ENCODE measurements at places on chromosomes 6 and 20.
A peak's percentile ranks its signal among the peaks of the same experiment; 100 is the strongest.

DNA sequence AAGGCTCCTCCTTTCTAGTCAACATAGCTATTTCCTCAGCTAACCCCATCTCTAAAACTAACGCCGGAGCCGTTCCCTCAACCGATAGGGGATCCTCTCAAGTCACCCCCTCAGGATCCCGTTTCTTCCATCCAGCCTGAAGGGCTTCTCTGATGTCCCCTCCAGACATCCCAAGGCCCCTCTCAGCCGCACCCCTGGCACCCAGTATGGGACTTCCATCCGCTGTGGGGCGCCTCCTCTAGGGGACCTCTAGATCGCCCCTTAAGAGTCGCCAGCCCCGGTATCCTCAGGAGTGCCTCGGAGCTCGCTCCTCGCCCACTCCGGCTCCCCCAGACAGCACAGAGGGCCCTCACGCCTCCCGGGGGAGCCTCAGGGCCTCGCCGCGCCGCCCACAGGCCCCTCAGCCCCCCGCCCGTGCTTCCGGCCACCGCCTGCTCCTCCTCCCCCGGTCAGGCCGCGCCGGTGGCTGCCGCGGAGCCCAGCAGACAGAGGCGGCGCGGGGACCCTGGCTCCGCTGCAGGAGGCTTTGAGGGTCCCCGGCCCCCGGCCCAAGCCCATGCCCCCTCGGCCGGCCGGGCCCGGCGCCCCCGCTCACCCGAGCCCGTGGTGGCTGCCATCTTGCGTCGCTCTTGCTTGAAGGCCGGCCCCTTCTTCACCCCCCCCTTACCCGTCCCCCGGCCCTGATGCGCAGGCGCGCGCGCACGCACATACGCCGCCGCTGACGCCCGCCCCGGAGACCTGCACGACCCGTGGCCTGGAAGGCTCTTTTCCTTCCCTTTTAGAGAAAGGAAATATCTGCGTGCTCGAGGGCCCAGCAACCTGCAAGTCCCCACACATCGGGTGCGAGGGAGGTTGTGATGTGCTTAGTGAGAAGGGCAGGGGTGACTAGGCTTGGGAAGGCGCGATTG is at the start of gene UBE2V1:
Gene UBE2V1, minus strand, starts transcription at position 639 of the 908 bp plus-strand sequence. Its CDS starts 22 bp downstream, at position 617.
- DNase-seq, result peak; percentile 89

DNA sequence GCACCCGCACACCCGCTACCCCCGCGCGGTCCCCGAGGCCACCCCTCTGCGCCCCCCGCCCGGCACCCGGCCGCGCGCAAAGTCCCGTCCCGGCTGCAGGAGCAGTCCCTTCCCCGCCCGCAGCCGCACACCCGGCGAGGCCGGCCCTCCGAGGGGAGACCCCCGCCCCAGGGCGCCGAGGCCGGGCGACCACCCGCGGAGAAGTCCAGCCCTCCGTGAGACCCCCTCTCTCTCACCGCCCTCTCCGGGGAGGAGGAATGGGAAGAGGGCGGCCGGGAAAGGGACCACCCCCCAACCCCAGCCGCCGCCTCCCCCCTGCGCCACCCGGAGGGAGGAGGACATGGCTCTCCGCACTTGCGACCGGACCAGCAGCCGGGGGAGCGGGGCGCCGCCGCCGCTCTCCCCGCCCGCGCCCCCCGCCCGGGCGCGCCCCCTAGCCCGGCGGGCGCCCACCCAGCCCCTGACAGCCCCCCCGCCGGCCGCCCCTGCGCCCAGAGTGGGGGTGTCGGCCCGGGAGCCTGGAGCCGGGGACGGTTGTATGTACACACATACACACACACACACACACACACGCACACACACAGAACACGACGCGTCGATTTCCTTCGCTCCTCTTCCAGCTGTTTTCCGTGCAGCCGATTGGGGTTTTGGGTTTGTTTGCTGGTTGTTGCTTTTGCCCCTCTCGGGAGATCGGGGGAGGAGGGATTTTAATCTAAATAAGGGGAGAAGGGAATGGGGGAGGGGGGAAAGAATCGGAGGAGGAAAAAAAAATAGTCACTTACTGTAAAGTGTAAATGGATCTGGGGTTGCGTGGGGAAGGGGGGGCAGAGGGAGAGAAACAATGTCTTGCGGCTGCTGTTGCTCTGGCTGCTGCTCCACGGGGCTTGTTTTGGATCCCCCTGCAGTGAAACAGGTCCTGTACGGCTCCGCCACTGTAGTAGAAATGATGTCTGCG is at the start of gene ATXN1:
Gene ATXN1, minus strand, starts transcription at position 945 of the 955 bp plus-strand sequence.
- peak; percentile 46 for DNase-seq

GRCh38 chr6:30185846-30186484 is 22.6 kb downstream of the TRIM15 start:
- no peak for DNase-seq

GRCh38 chr6:94361304-94362060 is 942.1 kb upstream of the EPHA7 start:
- no peak for DNase-seq

DNA sequence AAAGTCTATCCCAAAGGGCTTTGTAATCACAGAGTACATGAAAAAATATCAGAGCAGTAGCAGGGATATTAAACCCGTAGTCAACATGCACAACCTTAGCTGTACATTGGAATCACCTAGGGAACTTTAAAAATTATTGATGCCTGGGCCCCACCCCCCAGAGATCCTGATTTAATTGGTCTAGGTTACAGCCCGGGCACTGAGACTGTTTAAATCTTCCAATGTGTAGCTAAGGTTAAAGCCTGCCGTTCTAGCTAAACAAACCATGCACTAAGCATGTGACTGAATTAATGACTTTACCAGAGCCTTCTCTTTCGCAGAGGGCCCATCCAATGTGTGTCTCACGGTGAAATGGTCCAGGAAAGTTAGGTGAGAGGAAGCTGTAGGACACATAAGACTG is 14.1 kb upstream of the JAG1 start:
- no peak for DNase-seq

DNA sequence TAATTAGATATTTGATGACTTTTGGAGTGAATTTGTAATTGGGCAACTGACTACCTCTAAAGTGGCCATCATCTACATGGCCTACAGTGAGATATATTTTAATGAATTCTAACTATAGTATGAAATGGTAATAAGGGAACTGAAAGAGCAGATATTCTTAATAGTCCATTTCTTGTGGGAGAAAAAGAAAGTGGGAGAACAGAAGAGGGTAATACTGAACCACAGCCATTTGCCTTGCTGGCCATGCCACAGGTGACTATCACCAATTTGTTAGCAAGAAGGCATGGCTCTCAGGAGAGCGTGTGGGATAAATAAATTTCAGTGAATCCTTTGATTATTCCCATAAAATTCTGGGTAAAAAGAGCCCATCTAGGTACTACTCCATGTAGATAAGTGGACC is 1074.0 kb upstream of the MAP3K7 start:
- no peak for DNase-seq

GRCh38 chr20:35117629-35118028 is 25.0 kb upstream of the TRPC4AP start:
- DNase-seq, result no peak

GRCh38 chr20:33789858-33790182 is 21.3 kb upstream of the CHMP4B start:
- no peak for DNase-seq

DNA sequence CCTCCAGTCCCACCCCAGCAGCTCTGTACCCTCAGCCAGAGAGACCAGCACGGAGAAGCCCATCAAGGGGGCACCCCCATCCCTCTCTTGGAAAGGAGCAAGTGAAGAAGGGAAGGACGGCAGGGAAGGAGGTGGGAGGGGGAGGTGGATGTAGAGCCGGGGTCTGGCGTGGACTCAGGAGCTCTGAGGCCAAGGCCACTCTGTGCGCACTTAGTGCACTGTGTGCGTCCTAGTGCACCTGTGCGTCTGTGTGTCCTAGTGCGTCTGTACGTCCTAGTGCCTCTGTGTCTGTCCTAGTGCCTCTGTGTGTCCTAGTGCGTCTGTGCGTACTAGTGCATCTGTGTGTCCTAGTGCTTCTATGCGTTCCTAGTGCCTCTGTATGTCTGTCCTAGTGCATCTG is 54.2 kb downstream of the DSTN start:
- no peak for DNase-seq

DNA sequence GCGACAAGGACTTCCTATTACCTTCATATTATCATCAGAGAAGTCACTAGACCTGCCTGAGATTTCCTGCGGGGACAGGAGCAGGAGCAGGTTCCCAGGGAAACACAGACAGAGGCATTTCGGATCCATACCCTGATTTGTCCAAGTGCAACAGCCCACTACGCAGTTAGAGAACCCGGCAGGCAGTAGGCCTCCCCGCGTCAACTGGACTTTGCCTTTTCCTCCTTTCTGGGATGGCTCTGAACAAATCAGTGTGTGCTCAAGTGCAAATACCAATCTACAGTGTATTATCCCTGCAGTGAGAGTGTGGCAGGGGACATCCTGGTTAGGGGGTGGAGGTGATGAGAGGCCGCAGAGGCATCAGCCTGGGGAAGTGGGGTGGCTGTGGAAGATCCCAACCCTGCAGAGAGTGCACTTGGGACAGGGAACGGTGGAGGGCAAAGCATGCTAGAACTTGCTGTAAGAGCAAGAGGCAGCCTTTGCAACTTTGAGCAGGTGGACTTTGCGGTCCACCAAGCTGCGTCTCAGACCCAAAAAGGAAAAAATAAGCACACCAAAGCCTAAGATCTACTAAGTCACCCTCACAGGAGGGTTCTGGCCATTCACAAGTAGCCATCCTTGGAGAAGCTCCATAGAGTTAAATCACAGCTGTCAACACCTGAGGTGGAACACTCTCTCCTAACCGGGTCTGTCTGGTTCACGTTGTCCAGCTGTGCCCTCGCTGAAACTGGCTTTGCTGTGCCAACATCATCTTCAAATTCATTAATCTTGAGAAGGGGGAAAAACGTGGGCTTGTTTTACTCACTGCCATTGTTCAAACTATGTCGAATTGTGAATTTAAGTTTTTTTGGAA is 159.1 kb downstream of the ZDHHC14 start:
- no peak for DNase-seq

DNA sequence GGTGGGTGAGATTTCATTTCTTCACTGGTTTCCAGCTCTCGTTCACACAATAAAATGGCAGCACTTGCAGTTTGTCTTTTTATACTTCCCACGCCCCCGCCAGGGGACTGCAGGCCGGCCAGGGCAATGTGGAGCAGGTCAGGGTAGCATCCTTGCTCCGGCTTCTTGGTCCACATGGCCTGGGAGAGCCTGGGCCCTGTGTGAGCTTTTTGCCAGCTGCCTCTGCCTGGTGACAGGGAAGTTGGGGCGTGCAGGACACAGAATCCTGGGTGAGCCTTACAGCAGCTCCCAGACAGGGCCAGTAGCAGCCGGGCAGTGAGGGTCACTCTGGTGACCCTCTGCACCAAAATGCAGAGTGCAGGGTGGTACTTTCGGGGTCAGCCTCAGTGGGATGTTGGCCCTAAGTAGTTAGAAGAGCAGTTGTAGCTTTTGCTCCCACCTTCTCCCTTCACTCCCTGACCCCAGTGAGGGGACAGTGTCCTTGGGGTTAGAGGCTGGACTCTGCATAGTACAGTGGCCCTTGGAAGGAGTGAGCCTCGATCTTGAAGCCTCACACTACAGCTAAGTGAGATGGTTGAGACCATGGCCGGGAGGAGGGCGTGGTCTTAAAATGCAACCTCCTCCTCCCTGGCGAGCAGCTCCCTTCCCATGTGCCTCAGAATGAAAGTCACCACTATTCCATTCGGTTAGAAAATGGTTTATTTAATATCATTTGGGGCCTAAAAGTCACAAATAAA is 23.8 kb downstream of the PYGB start:
- DNase-seq, result no peak

DNA sequence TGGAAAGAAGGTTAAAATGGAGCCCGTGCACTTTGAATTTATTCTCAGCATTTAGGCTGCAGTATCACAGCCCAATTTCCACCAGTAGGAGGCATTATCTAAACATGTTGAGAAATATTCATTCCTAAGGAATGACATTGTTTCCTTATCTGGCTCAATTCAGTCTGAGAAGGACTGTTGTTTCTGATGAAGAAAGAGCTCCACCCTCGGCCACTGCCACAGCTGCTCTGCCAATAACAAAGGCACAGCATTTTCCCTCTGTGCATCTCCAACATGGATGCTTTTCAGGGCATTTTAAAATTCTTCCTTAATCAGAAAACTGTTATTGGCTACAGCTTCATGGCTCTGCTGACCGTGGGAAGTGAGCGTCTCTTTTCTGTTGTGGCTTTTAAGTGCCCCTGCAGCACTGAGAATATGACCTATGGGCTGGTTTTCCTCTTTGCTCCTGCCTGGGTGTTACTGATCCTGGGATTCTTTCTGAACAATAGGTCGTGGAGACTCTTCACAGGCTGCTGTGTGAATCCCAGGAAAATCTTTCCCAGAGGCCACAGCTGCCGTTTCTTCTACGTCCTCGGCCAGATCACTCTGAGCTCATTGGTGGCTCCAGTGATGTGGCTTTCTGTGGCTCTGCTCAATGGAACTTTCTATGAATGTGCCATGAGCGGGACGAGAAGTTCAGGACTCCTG is at the start of gene CALHM5:
Gene CALHM5, plus strand, starts transcription at position 216 of the 687 bp plus-strand sequence. Its CDS starts 58 bp downstream, at position 274.
- peak; percentile 0 for DNase-seq

GRCh38 chr20:61804752-61805295 is 260.9 kb downstream of the TAF4 start:
- no peak for DNase-seq

GRCh38 chr6:31972709-31973350 is 892 bp upstream of the DXO start:
- no peak for DNase-seq

- no peak for DNase-seq
Measured at GRCh38 chr20:33676652-33677645, 2.7 kb upstream of the NECAB3 start.

- DNase-seq, result no peak
Measured at GRCh38 chr6:16933532-16933931, 168.3 kb upstream of the STMND1 start.

DNA sequence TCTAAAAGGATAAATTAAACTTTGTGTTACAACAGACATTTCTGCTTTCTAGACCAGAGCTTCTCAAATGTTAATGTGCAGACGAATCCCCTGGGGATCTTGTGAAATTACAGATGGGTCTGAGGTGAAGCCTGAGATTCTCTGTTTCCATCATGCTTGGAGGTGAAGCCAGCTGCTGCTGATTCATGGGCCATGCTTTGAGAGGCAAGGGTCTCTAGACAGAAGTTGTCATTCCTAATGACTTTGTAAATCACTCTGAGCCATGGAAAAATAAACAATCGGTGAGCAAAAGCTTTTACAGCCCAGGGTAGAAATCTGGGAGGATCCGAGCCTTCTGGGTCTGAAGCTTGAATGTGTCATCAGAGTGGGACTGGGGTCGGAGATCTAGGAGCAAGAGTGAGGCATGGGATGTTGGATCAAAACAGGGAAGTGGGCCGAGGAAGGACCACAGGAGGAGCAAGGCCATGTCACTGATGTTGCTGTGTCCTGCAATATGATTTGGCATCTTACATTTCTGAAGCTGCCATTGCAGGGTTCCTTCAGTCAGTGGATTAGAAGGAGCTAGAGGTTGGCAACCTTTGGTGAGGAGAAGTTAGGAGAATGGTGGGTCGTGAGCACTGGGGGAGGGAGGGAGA is 77.3 kb downstream of the TRMT11 start:
- no peak for DNase-seq

Measured in SW480 (cell line).